GM18507 (cell line): ENCODE measurements at places on chromosomes 5 and 9.

GRCh38 chr9:130459941-130460669, 15.3 kb downstream of the ASS1 start:
- DNase-seq = no peak

- DNase-seq = no peak
Measured at GRCh38 chr5:163453705-163454104, 6.2 kb downstream of the NUDCD2 start.

DNA sequence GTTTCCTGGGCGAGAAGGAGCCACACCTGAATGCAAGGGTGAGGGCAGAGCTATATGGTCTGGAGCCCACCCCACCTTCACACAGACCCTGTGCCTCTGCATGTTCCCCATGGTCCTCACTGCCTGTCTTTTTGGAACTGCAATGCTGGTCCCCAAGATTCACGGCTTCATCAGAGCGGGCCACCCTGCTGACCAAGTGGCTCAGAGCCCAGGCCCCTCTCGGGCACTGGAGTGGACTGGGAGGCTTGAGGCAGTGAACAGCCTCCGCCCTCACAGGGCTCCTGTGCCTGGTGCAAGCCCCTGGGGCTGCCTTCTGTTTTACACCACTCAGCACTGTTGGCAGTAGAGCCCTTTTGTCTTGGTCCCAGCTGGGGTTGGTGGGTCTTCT, 143.2 kb downstream of the CACNA1B start:
- DNase-seq = no peak

DNA sequence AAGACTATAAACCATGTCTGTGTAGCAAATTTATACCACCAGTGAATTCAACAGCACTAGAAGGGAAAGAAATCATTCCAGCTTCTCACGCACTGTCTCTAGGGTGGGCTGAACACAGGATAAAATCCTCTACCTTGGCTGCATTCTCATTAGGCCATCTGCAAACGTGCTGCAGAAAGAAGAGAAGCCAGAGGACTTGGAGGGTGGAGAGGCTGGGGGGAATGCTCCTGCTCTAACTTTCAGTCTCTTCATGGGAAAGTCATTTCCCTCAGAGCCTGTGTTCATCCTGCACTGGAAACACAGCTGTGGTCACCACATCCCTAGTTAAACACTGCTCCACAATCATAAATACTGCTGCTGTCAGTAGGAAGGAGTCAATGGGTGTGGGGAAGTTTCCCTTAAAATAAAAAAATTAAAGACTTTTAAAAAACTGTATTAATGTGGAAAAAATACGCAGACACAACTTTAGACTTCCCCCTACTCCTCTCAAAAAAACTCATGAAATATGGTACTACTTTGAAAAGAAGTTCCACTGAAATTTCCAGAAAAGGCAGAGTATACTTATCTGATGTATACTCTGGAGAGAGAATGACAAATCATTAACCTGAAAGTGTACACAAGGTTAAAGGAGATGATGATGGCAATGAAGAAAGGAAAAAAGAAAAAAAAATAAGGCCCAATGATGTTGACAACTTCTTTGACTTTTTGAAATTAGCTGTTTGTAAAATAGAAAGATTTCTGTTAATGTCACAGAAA, 46.8 kb downstream of the LHFPL2 start:
- DNase-seq = no peak

GRCh38 chr5:62100201-62100600, 205.8 kb upstream of the KIF2A start:
- no peak for DNase-seq

GRCh38 chr5:32545102-32545800, 40.1 kb upstream of the SUB1 start:
- no peak for DNase-seq

DNA sequence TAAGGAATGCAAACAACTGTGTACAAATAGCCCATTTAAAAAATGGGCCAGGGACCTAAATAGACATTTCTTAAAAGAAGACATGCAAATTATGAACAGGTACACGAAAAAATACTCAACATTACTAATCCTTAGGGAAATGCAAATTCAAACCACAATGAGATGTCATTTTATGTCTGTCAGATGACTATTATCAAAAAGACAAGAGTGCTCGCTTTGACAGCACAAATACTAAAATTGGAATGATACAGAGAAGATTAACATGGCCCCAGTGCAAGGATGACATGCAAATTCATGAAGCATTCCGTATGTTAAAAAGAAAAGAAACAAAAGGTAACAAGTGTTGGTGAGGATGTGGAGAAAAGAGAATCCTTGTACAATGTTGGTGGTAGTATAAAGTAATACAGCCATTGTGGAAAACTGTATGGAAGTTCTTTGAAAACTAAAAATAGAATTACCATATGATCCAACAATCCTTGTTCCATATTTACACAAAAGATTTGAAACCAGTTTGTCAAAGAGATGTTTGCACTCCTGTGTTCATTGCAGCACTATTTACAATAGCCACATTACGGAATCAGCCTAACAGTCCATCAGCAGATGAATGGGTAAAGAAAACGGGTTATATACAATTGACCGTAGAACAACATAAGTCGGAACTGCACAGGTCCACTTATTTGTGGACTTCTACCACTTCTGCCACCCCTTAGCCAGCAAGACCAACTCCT, 47.2 kb upstream of the PCAT7 start:
- no peak for DNase-seq

GRCh38 chr5:141172381-141173204, at the start of gene PCDHB7:
Gene PCDHB7, plus strand, starts transcription at chr5:141172644. Its CDS starts 192 bp downstream, at chr5:141172836.
- DNase-seq = no peak

DNA sequence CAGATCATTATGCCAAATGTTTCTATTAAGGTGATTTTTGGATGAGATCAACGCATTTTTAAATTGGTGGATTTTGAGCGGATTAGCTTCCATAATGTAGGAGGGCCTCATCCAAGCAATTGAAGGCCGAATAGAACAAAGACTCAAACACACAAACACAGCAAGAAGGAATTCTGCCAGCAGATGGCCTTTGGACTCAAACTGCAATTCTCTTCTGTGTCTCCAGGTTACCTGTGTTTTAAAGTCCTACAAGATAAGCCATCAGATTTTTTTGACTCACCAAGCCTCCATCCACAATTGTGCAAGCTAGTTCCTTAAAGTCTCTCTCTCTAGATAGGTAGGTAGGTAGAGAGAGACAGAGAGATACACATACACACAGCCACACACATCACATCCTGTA, 25.5 kb downstream of the CDH6 start:
- DNase-seq = no peak

- DNase-seq = no peak
Measured at GRCh38 chr5:133846478-133847226, 121.8 kb downstream of the C5orf15 start.

DNA sequence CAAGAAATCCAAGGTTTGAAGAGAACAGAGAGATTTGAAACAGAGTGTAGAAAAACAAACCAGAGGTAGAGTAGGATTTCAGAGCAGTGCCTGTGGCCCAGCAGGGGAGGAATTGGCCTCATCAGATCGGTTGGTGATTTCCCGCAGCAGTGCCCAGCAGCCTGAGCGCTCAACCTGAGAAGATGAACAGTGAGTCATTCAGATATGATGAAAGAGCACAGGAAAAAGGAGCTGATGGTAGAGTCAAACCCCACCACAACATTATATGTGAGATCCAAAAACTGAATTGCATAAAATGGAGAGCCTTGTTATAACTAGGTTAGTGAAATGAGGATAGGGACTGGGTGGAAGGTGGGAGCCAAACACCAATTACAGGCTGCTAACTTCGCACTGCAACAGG, 248.9 kb downstream of the PIK3R1 start:
- no peak for DNase-seq

DNA sequence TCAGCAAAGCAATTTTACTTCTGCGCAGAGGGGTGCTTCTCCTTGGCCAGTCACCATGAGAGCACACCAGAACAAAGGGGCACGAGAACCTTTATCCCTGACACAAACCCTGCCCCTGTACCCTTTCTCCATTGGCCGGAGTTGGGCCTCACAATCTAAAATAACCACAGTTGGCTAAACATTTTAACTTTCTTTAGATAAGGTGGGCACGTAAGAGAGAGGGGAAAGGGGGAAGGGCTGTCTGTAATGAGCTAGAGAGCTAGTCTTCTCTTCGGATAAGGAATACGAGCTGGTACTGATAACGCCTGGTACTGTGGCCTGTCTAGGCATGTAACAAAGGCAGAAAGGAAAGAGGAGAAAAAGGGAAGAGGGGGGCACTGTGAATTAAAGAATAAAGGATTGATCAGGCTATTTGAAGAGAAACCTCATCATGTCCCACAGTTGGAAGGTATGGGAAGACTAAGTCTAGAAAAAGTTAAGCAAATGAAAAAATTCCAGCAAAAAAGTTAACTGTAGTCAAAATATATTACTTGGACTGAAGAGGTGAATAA, 1.8 kb upstream of the IARS1 start:
- no peak for DNase-seq

DNA sequence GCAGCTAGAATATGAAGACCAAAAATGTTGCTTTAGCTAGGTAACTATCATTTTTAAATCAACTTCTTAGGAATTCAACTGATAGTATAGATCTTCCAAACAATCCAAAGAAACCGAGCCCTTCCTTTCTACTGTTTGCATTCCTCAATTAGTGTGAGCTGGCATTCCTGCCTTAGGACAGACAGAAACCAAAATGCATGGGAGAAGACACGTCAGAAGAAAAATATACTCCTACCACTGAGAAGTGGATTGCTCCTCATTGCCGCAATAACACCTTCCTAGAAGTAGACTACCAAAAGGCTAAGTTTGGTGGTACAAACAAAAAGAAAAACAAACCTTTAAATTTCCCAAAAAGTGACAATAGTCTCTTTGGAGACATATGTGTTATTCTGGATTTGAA, 440.0 kb downstream of the SEMA5A start:
- DNase-seq = no peak

- DNase-seq = no peak
Measured at GRCh38 chr5:139360384-139360783, 18.7 kb downstream of the PAIP2 start.

DNA sequence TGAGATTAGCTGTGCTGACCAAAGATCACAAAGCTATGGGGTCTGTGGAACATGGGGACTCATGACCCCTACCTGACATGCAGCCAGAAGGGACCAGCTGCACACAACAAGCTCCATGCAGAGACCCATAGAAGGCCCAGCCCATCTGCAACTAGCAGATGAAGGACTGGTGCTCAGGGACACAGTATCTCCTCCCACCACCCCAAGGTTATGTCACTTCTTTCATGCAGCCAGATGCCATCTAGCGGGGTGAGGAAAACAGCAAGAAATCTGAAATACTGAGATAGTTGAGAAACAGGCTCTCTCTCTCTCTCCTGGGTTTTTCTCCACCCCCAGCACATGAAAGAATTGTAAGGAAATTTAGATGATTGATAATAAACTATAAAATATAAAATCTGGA, 161.3 kb upstream of the DAPK1 start:
- no peak for DNase-seq

- DNase-seq = no peak
Measured at GRCh38 chr5:78162253-78162862, 132.1 kb downstream of the AP3B1 start.

GRCh38 chr9:90904706-90905478, 103.3 kb downstream of the SYK start:
- no peak for DNase-seq

DNA sequence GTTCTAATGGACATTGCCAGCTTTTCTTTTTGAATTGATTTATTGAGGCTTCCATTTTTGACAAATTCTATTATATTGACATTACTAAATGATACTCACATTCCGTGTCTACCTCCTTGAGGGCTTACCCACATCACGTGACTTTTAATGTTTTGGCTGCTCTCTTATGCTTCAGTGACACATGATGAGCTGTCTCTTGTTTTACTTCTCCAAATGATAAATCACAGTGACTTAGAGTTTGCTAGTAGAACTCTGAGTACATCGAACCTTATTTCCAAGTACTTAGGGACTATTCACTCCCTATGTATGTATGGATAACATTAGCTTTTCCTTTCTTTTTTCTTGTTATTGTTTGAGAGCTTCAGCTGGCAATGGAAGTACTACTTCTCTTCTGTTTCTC, 169.8 kb upstream of the KCNN2 start:
- DNase-seq = no peak

GRCh38 chr5:149418910-149419531, 39.9 kb upstream of the IL17B start:
- DNase-seq = no peak

DNA sequence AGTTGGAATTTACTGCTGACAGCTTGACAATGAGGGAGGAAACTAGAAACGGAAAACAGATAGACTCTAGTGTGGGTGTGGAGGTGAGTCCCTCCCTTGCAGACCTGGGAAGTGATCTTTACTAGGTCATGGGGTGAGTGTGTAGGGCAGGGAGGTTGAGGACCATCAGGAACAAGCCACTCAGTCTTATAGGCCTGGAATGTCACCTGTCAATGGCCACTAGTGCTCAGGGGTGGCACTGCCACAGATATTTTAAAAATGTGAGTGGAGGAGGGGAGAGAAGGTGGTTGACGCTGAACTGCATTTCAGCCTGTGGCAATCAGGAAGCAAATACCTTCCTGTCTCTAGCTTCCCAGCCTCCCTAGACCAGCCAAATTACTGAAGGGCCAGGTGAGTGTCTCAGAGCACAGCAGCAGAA, 9.0 kb downstream of the OR2S2 start:
- DNase-seq = no peak

DNA sequence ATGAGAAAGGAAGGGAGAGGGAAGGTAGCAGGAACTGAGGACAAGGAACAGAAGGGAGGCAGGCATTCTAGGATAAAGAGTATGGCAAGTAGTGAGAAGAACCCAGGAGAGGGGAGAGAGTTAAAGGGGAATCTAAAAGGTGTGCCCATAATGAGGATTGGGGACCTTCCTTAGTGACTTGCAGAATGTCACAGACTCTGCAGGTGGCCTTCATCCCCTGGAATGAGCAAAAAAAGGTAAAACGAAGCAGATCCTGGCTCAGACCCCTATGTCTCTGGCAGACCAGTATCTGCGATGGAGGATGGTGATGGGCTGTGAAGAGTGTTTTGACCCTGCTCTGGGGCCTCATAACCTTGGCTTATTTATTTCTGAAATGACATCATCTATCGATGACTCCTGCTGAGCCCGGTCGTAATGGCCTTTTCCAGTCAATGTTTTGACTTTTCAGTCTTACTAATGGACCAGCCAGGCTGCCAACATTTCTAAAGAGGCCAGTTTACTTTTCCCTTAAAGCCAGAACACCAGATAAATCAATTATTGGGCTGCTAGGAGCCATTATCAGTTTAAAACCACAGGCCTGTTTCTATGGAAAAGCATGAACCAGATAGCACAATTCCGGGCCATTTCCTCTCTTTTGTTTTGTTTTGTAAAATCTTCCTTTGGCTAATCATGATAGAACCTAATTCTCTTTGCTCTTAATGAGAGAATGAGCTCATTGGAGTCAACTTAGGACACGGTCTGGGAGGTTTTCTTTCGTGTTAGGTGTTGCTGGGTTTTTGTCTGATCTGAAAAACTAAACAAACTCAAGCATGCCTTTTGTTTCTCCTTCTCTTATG, 3.1 kb downstream of the TMOD1 start:
- no peak for DNase-seq

- DNase-seq = no peak
Measured at GRCh38 chr5:176695073-176695472, 47.8 kb downstream of the TSPAN17 start.

DNA sequence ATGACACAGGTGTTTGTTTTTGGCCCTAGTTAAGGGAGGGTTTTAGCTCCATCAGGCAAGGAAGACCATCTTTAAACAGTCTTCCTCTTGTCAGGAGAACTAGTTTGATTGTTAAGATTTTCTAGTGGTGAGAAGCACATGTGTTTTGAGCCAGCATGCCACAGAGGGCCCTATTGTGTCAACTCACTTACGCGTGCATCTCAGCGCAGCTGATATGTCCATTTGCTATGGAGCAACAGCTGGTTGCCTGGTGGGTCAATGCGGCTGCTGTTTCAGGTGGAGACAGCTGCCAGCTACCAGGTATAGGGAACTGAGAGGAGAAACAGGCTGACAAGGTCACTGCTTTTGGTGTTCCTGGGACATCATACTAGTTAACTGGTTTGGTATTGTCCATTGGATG, 100.5 kb upstream of the PRRC1 start:
- DNase-seq = no peak
